ENCODE measurements at places on chromosomes 2 and 18.

- DNase-seq, result no peak
Measured at GRCh38 chr2:108169982-108170625, 69.7 kb upstream of the SULT1C3 start.

DNA sequence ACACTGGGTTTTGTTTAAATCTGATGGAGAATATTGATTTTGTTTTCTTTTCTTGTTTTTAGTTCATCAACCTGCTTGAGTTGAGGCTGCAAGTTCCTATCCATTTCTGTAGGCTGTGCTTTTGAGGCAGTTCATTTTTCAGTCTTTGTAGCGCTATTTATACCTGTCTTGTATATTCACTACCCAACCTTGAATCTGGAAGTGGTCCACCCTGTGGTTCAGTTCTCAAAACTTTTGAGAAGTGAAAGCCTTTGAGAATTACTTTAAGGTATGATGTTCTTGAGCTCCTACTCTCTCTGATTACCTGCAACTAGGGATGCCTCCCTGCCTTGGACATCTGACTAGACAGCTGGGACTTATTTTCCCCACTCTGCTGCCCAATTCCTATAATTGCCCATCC is 53.5 kb upstream of the KCNE4 start:
- no peak for DNase-seq

- no peak for DNase-seq
Measured at GRCh38 chr2:226440127-226440918, 359.3 kb downstream of the IRS1 start.

- DNase-seq, result no peak
Measured at GRCh38 chr2:176562359-176563078, 293.3 kb downstream of the MTX2 start.

- no peak for DNase-seq
Measured at GRCh38 chr18:51339856-51340255, 142.4 kb upstream of the MEX3C start.

- peak; percentile 69 for DNase-seq
Measured at GRCh38 chr18:79933765-79934164, 17.7 kb downstream of the SLC66A2 start.

GRCh38 chr2:148978026-148978685 is 60.3 kb upstream of the LYPD6B start:
- DNase-seq, result no peak

GRCh38 chr2:144267239-144267638 is 252.7 kb downstream of the ZEB2 start:
- DNase-seq, result no peak
